Fibroblast of lung (primary cell): ENCODE measurements at places on chromosomes 4 and X. TPM values are rescaled to one million over a fixed set of nuclear protein-coding genes. Genes with fewer than 3 reads are reported as not detected.

Gene NLGN4X
- 0.05 and 0.16 TPM in 2 replicates for polyA plus RNA-seq

Gene DTHD1
- polyA plus RNA-seq: not detected in 2 replicates

Gene P2RY4
- 0.05 TPM in 1 of 2 replicates, not detected in the other for polyA plus RNA-seq

Gene GRIPAP1
- 18.5 and 18.6 TPM in 2 replicates for polyA plus RNA-seq

DNA sequence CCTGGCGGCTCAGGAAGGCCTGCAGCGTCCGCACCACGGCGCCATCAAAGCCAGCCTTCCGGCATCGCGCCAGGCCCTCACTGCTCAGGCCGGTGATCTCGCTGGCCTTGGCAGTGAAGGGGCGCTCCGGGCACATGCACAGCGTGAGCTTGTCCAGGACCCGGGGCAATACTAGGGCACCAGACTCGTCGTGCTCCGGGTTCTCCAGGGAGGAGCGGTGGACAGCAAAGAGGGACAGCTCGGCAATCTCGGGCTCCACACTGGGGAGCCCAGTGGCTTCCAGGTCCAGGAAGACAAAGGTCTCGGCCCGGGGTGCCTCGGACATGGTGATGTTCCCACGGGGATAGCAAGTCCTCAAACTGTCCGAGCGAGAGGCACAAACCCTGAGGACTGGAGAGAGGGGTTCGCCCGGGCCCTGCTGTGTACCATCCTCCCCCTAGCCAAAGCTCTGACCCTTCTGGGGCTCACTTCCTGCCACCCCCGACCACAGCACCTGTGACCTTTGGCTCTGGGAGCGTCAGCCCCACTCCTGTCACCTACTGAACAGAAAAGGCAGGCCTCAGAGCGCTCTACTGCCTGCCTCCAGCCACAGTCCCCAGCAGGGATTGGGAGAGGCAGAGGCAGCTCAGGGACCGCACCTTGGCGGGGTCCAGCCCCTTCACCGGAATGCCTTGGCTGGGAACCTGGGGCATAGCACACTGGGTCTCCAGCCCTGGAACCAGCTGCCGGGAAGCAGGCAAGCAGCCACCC lies 575 bp downstream of the TREX2 start:
- DNase-seq: no peak

DNA sequence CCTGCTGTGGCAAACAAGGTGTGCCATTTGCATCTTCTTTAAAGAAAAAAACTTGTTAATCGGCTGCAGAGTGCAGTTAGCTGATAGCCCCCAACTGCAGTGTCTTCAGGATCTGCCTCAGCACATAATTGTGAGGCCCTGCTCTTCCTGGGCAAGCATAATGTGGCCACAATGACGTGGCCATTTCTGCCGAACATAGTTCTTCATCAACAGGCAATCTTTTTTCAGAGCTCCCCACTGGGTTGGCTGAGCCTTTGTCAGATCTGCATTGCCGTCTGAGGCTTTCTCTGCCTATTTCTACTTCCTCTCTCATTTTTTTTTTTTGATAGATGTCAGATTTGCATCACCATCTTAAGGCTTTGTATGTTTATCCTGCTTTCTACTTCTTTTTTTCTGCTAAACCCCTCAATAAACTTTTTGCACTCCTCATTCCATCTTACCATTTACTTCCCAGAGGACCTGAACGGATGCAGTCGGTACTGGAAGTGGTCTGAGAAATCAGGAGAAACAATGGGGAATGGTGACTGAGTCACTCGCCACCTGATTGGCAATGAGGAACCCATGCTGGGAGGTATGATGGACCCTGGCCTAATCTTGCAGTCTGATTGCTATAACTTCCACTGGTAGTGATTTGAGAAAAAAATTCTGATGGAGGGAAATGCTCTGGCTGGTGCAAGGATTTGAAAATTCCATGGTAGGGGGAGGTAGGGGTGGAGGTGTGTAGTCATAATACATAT lies 21.2 kb upstream of the TAB3 start:
- DNase-seq: peak; percentile 5

GRCh38 chr4:108527723-108528122 lies 92.7 kb upstream of the RPL34 start:
- DNase-seq: no peak

GRCh38 chr4:36676139-36677050 lies 395.0 kb downstream of the DTHD1 start:
- peak; percentile 11 for DNase-seq

GRCh38 chrX:134025986-134026545 lies 40.7 kb upstream of the GPC3 start:
- no peak for DNase-seq

- DNase-seq: peak; percentile 58
These were observed 1.3 kb upstream of the ATP10D start for GRCh38 chr4:47483745-47484144.

DNA sequence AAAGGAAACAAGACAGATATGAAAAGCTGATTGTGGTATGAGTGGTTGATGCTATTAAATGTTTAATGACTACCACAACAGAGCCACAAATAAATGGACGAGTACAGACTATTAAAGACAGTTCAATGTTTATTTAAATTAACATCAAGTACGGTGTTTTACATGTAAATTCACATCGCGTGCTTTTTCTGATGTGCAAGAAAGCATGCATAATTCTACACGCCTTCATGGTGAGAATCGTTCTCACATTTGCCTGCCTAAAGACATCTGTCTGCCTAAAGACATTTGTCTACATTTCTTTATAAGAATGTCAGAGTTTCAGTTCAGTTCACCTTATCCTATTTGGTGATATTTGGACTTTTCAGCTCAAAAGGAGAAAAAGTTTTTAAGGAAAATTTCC lies 7.3 kb upstream of the GPR143 start:
- DNase-seq: no peak

- DNase-seq: no peak
These were observed 39.3 kb downstream of the SYNPO2 start for GRCh38 chr4:118927974-118928373.

DNA sequence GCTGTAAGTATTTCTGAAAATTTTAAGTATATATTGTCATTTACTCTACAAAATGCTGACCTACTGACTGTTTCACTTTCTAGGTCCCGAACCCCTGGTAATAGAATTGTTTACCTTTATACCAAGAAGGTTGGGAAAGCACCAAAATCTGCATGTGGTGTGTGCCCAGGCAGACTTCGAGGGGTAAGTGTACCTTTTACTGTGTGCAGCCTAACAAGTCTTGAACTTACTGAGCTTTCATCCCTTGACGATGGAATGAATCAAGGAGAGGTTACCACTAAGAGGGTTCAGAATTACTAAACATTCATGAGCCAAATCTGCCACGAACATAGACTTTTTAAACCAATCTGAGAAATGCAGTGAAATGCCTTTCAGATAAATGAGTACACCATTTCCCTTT lies 1.6 kb downstream of the RPL34 start:
- no peak for DNase-seq

DNA sequence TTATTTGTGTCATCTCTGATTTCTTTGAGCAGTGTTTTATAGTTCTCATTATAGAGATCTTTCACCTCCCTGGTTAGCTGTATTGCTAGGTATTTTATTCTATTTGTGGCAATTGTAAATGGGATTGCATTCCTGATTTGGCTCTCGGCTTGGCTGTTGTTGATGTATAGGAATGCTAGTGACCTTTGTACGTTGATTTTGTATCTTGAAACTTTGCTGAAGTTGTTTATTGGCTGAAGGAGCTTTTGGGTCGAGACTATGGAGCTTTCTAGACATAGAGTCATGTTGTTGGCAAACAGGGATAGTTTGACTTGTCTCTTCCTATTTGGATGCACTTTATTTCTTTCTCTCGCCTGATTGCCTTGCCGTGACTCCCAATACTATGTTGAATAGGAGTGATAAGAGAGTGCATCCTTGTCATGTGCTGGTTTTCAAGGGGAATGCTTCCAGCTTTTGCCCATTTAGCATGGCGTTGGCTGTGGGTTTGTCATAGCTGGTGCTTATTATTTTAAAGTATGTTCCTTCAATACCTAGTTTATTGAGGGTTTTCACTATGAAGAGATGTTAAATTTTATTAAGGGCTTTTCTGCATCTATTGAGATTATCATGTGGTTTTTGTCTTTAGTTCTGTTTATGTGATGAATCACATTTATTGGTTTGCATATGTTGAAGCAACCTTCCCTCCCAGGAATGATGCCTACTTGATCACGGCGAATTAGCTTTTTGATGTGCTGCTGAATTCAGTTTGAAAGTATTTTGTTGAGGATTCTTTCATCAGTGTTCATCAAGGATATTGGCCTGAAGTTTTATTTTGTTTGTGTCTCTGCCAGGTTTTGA lies 72.7 kb upstream of the BOD1L1 start:
- DNase-seq: peak; percentile 90

GRCh38 chr4:86976801-86977485 lies 42.1 kb downstream of the AFF1 start:
- DNase-seq: no peak

DNA sequence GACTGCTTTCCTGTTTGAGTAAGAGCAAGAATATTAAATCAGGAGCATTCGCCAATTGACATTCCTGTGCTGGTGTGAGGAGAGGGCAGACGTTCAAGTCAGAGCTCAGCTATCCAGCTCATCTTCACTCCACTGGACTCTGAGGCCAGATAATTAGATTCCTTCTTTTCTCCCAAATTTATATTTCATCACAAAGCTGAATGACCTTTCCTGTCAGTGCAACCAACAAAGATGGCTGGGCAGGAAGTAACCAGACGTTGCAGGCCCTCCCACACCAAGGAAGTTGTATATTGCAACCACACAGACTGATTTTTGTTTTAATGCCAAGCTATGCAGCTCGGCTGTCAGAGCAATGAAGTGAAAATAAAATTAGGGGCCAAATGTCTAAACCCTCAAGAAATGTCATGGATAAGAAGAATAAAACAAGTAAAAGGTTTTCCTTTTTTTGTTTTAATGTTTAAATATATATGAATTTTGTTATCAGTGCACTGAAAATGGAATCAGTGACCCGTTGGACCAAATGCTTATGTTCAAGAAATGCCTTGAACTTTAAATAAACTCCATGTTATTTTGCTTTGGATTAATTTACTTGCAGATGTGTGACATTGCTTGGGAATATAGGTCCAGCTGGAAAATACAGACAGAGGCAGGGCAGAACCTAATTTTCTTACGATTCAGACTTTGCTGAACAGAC lies 578.9 kb upstream of the FAT1 start:
- DNase-seq: peak; percentile 54

DNA sequence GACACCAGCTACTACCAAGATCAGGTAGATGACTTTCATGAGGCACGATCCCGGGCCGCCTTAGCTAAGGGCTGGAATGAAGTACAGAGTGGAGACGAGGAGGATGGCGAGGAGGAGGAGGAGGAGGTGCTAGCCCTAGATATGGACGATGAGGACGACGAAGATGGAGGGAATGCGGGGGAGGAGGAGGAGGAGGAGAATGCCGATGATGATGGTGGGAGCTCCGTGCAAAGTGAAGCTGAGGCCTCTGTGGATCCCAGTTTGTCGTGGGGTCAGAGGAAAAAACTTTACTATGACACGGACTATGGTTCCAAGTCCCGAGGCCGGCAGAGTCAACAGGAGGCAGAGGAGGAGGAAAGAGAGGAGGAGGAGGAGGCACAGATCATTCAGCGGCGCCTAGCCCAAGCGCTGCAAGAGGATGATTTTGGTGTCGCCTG lies 481 bp downstream of the UTP3 start:
- DNase-seq: peak; percentile 20

DNA sequence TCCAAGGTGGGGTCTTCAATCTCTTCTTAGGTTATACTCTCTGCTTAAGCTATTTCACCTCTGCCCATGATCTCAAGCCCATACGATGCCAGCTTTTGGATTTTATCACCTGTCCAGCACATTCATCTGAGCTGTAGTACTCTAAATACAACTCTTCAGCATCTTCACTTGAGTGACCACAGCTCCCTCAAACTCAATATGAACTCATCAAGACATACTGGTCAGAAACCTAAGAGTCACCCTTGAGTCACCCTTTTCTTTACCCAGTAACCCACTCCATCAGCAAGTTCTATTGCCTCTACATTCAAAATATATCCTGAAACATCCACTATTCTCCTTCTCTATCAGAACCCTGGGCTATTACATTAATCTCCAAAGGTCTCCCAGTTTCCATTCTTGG lies 69.4 kb downstream of the DCHS2 start:
- DNase-seq: no peak

DNA sequence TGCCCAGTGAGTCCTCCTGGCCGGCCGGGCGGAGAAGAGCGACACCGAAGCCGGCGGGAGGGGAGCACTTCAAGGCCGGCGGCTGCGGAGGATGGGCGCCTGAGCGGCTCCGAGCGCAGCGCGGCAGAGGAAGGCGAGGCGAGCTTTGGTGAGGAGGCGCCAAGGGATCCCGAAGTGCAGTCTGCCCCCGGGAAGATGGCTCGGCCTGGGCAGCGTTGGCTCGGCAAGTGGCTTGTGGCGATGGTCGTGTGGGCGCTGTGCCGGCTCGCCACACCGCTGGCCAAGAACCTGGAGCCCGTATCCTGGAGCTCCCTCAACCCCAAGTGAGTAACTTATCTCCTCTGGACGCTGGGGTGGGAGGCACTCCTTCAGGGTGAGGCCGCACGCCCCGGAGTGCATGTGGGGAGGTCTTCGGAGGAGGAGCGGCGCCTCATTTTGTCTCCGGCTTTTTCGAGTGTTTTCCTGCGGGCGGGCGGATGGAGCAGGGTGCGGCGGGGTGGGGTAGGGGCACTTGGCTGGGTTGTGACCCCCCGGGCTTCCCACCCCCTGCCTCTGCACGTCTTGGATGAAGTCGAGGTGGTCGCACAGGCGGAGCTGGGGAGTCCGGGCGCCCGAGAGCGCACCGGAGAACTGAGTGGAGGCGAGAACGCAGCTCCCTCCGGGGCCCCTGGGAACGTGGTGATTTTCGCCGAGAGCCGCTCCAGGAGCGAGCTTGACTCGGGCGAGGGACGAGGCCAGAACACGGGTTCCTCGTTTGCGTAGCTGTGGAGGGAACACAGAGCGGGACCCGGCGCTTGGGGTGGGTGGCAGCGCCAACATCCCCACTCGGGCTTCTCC lies 979 bp downstream of the EFNB1 start:
- DNase-seq: no peak
